A549 treated with CORT108297 at 1 μM for 4 hours (cell line): ENCODE measurements at places on chromosomes 7 and 10. TPM values are rescaled to one million over a fixed set of nuclear protein-coding genes. Genes with fewer than 3 reads are reported as not detected.

Gene GDF10
- total RNA-seq = 0.06 to 0.14 TPM (median 0.09 TPM) in 5 replicates

Gene HOXA2
- 0.84 to 1.2 TPM (median 0.90 TPM) in 5 replicates for total RNA-seq

Gene PLAC9
- total RNA-seq = 0.15 TPM in 1 of 5 replicates, not detected in the others

Gene VAX1
- total RNA-seq = 1.0 to 1.9 TPM (median 1.6 TPM) in 5 replicates

Gene SAMD9
- 3.4 to 7.2 TPM (median 5.9 TPM) in 5 replicates for total RNA-seq

Gene NEURL1
- total RNA-seq = 0.20 to 0.59 TPM (median 0.52 TPM) in 5 replicates

Gene TWIST1
- total RNA-seq = 2.4 to 4.3 TPM (median 3.8 TPM) in 5 replicates

Gene ATRNL1
- total RNA-seq = 0.14 to 0.30 TPM (median 0.22 TPM) in 5 replicates

Gene EPO
- total RNA-seq = not detected in 5 replicates

Gene KAZALD1
- total RNA-seq = 1.6 to 3.6 TPM (median 2.8 TPM) in 5 replicates

Gene TMEM176A
- total RNA-seq = not detected in 5 replicates

Gene POMZP3
- total RNA-seq = 21.5 to 25.9 TPM (median 23.8 TPM) in 5 replicates

Gene SRGN
- total RNA-seq = 57.1 to 87.2 TPM (median 61.2 TPM) in 5 replicates

Gene ITIH5
- 0.06 to 0.16 TPM (median 0.08 TPM) in 5 replicates for total RNA-seq

Gene ABCB1
- 0.06 to 0.29 TPM (median 0.17 TPM) in 4 of 5 replicates, not detected in the other for total RNA-seq

Gene NFE2L3
- 8.2 to 10.4 TPM (median 8.6 TPM) in 5 replicates for total RNA-seq

Gene TRRAP
- 15.0 to 19.8 TPM (median 18.4 TPM) in 5 replicates for total RNA-seq

Gene PRF1
- total RNA-seq = not detected in 5 replicates

Gene CALML3
- 0.02 TPM in 1 of 5 replicates, not detected in the others for total RNA-seq

Gene CPA5
- not detected in 5 replicates for total RNA-seq

Gene VENTX
- total RNA-seq = not detected in 5 replicates

Gene CACNB2
- total RNA-seq = 0.05 TPM in 1 of 5 replicates, not detected in the others

Gene PNLIPRP2
- total RNA-seq = 0.11 TPM in 1 of 5 replicates, not detected in the others

Gene AVL9
- total RNA-seq = 23.1 to 32.3 TPM (median 28.2 TPM) in 5 replicates

Gene FFAR4
- 0.14 to 0.25 TPM (median 0.22 TPM) in 5 replicates for total RNA-seq

Gene GPR37
- total RNA-seq = 0.36 to 0.68 TPM (median 0.47 TPM) in 5 replicates

Gene NCF1
- 0.09 to 0.13 TPM (median 0.11 TPM) in 4 of 5 replicates, not detected in the other for total RNA-seq

Gene AASS
- 0.04 to 0.09 TPM (median 0.07 TPM) in 4 of 5 replicates, not detected in the other for total RNA-seq

Gene CRHR2
- total RNA-seq = not detected in 5 replicates

Gene NKX1-2
- total RNA-seq = 0.02 to 0.10 TPM in 2 of 5 replicates, not detected in the others

Gene ACTA2
- total RNA-seq = 17.4 to 20.9 TPM (median 19.5 TPM) in 5 replicates

Gene PAPOLB
- not detected in 5 replicates for total RNA-seq

Gene FLNC
- 3.9 to 6.9 TPM (median 4.9 TPM) in 5 replicates for total RNA-seq

Gene PON1
- 0.29 to 1.2 TPM (median 0.68 TPM) in 5 replicates for total RNA-seq

Gene HMX2
- total RNA-seq = 0.08 to 0.14 TPM (median 0.11 TPM) in 4 of 5 replicates, not detected in the other

Gene SLC26A3
- not detected in 5 replicates for total RNA-seq

Gene TET1
- total RNA-seq = 0.35 to 0.58 TPM (median 0.53 TPM) in 5 replicates

Gene SEMA3E
- 1.7 to 2.9 TPM (median 2.2 TPM) in 5 replicates for total RNA-seq

Gene SERPINE1
- 1,104 to 1,398 TPM (median 1,160 TPM) in 5 replicates for total RNA-seq

Gene IKZF1
- not detected in 5 replicates for total RNA-seq

Gene RNF133
- not detected in 5 replicates for total RNA-seq

Gene NME8
- not detected in 5 replicates for total RNA-seq

Gene ADAM22
- 0.18 to 0.40 TPM (median 0.34 TPM) in 5 replicates for total RNA-seq

Gene HPSE2
- not detected in 5 replicates for total RNA-seq

Gene SH2D4B
- total RNA-seq = 0.03 to 0.07 TPM (median 0.05 TPM) in 3 of 5 replicates, not detected in the others

Gene TUBAL3
- total RNA-seq = 0.23 to 0.57 TPM (median 0.39 TPM) in 5 replicates

Gene CISD1
- total RNA-seq = 46.3 to 59.3 TPM (median 52.8 TPM) in 5 replicates

Gene CYP3A5
- total RNA-seq = 1.3 to 2.5 TPM (median 1.9 TPM) in 5 replicates
